Activated naive CD8-positive, alpha-beta T cell treated with anti-CD3 and anti-CD28 coated beads, Interleukin-2, amount 10 ng/mL, durations not matched to agents 7 days and 5 days (primary cell): ENCODE measurements at places on chromosomes 11 and 22. TPM values are rescaled to one million over a fixed set of nuclear protein-coding genes. Genes with fewer than 3 reads are reported as not detected.

DNA sequence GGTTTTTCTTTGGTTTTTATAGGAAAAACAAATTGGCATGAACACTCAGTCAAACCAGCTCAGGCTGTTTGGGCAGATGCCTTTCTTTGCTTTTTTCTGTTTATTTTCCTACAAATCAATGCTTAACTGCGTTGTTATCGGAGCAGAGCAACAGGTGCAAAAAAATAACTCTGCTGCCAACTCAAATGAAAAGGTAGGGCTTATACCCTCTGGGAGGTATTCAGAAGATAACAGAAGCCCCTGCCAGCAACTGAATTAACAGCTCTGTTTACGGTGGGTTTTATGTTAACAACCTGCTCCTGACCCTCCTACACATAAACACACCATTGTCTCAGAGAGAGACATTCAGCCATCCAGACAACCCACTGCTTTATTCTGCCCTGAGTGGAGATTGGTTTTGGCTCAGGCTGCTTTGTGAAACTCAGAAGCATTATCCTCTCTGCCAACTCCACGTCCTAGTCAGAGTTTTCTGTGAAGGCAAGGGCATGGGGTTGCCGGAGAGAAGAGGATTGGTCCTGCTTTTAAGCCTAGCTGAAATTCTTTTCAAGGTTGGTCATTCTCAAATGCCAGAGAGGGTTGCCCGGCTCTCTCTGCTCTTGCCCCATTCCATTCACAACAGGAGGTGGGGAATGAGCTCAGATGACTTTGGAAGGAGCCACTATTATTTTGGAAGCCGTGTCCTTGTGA lies 11.4 kb downstream of the EHF start:
- peaks cover 19% of the 10 kb centered on the region for H3K4me1 ChIP-seq
- H3K27me3 ChIP-seq = peaks cover 19% of the 10 kb centered on the region
- no peak overlapping the region for H3K4me3 ChIP-seq
- no peak for DNase-seq
- H3K36me3 ChIP-seq = peaks cover 2% of the 10 kb centered on the region

DNA sequence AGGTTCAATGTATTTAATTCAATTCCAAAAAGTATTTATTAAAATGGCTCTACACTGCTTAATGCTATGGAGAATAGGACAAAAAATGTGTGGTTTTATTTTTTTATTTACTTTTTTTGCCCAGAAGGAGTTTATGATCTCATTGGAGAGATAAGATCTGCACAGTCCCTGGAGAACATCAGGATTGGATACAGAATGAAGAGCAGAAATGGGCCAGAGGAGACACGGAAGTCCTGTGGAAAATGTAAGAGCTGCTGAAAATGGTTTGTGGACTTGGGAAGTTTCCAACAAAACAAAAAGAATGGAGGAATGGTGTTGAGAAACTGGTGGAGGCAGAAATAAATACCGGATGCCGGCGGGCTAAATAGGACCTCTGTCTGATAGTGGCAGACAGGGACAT lies 554.6 kb downstream of the OPCML start:
- H3K4me1 ChIP-seq = no peaks in the 10 kb centered on the region
- no peak overlapping the region for H3K27ac ChIP-seq
- no peaks in the 10 kb centered on the region for H3K27me3 ChIP-seq
- H3K4me3 ChIP-seq = no peak overlapping the region

- no peaks in the 10 kb centered on the region for H3K4me1 ChIP-seq
- no peaks in the 10 kb centered on the region for H3K36me3 ChIP-seq
- peaks cover 31% of the 10 kb centered on the region for H3K27me3 ChIP-seq
- H3K4me3 ChIP-seq = no peak overlapping the region
- H3K27ac ChIP-seq = no peak overlapping the region
Observed at GRCh38 chr11:128956401-128957201, 13.9 kb upstream of the TP53AIP1 start.

GRCh38 chr22:36027935-36028645 lies 534 bp downstream of the RBFOX2 start:
- H3K4me3 ChIP-seq = peak overlapping the region; percentile 82
- H3K4me1 ChIP-seq = peaks cover 19% of the 10 kb centered on the region
- DNase-seq = peak; percentile 29
- H3K36me3 ChIP-seq = no peaks in the 10 kb centered on the region
- no peak overlapping the region for H3K27ac ChIP-seq
- peaks cover 43% of the 10 kb centered on the region for H3K27me3 ChIP-seq

DNA sequence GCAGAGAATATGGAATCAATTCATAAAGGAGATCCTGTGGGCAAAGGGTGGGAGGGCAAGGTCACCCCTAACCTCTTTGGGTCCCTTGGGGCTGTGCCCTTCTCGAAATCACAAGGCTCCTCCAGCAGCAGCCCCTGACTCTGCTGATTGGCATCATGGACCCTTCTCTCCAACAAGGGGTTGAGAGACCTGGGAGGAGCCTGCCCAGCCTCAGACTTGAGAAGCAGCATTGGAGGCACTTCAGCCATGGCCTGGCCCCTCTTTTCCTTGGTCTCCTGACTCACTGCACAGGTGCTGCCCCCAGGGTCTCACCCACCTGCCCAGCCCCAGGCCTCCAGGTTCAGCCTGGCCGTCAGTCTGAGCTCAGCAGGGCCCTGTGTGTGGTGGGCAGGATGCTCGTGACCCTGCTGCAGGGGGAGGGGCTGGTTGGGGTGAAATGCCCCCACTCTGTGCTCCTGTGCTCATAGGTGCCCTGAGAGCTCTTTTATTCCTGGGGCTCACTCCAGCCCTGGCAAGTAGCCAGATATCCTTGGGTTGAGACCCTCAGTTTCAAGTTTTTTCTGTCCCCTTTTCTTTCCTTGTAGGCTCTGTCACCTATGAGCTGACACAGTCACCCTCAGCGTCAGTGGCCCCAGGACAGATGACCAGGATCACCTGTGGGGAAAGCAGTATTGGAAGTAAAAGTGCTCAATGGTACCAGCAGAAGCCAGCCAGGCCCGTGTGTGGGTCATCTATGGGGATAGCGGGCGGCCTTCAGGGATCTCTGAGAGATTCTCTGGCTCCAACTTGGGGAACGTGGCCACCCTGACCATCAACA lies 110.8 kb downstream of the GGTLC2 start:
- H3K4me3 ChIP-seq = no peak overlapping the region
- peaks cover 13% of the 10 kb centered on the region for H3K4me1 ChIP-seq
- DNase-seq = no peak
- peaks cover 8% of the 10 kb centered on the region for H3K27me3 ChIP-seq

The GRIA4 gene
- not detected for total RNA-seq

The CYP2R1 gene
- total RNA-seq = 18.0 TPM

The NRXN2 gene
- not detected for total RNA-seq

GRCh38 chr11:93608364-93608763 lies 53.1 kb upstream of the CEP295 start:
- no peak overlapping the region for H3K27ac ChIP-seq
- H3K4me1 ChIP-seq = no peaks in the 10 kb centered on the region
- no peak overlapping the region for H3K4me3 ChIP-seq
- no peak for DNase-seq
- H3K27me3 ChIP-seq = peaks cover 2% of the 10 kb centered on the region
- H3K36me3 ChIP-seq = no peaks in the 10 kb centered on the region

DNA sequence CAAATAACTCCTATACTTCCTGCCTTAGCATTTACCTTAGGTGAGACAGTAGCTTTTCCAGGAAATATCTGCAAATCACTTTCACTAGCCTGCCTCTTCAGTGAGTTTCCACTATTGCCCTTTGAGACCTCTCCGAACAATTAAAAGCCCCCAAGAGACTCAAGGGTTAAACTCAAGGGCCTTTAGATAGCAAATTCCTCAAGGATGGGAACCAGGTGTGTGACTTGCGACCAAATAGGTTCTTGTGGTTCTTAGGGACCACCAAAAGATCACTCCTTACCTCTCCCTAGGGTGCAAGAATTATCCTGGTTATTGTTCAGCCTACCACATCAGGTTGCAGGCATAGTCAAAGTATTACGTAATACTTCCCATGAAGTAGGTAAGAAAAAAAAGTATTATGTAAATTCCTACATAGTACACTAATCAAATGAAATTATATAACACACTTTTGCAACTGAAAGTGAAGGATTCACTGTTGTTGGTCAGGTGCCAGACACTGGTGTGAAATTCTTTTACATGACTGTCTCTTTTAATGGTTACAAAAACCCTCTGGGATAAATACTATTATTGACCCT lies 1.4 kb upstream of the RDX start:
- H3K4me1 ChIP-seq = peaks cover 27% of the 10 kb centered on the region
- peak overlapping the region; percentile 64 for H3K4me3 ChIP-seq
- no peaks in the 10 kb centered on the region for H3K27me3 ChIP-seq
- H3K27ac ChIP-seq = no peak overlapping the region
- H3K36me3 ChIP-seq = no peaks in the 10 kb centered on the region
- no peak for DNase-seq

The GRAMD1B gene
- 36.2 TPM for total RNA-seq

GRCh38 chr22:17410576-17410975 lies 41.3 kb downstream of the CECR2 start:
- peaks cover 5% of the 10 kb centered on the region for H3K27me3 ChIP-seq
- H3K36me3 ChIP-seq = no peaks in the 10 kb centered on the region
- no peak overlapping the region for H3K27ac ChIP-seq
- H3K4me1 ChIP-seq = no peaks in the 10 kb centered on the region

- no peaks in the 10 kb centered on the region for H3K27me3 ChIP-seq
- DNase-seq = no peak
- H3K4me3 ChIP-seq = no peak overlapping the region
- H3K27ac ChIP-seq = no peak overlapping the region
Observed at GRCh38 chr11:62409831-62410230, 9.0 kb upstream of the SCGB1A1 start.

DNA sequence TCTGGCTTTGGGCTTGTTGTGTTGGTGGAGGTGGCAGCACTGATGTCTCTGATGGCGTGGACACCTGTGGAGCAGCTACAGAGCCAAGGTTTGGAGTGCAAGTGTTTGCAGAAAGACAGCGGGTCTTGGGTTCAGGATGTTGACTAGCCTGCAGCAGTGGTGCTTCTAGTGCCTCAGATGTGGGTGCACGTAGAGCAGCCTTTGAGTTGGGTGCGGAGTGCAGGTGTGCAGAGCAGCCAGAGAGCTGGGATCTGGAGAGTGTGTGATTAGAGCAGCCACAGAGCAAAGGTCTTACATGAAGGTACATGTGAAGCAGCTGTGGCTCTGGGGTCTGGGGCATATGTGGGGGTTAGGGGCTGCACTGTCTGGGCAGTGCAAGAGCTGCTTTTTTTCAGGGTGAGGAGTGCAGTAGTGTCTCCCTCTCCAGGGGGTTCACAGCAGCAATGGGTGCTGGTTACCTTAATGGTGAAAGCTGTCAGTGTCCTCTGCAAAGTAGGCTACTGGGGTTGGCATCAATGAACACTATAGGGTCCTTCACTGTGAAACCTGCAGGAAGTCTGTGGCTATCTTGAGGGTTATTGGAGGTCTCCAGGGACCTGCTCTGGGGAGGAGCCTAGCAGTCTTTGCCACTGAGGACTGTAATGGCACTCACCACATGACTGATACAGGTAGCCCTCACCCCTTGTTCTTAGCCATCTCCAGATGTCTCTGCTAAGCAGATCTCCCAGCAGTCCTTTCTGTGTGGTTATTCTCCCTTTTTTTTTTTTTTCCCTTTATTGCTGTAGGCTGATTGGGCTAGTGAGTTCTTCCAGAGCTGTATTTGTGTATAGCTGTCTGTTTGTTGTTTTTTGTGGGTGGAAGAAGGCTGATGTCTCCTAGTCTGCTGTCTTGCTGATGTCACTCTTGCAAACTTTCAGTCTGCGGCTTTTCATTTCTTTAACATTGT lies 14.3 kb downstream of the BIRC2 start:
- peak overlapping the region; percentile 80 for H3K27ac ChIP-seq
- no peaks in the 10 kb centered on the region for H3K27me3 ChIP-seq
- H3K4me3 ChIP-seq = peak overlapping the region; percentile 60
- peaks cover 61% of the 10 kb centered on the region for H3K36me3 ChIP-seq
- DNase-seq = peak; percentile 53
- H3K4me1 ChIP-seq = peaks cover 30% of the 10 kb centered on the region

DNA sequence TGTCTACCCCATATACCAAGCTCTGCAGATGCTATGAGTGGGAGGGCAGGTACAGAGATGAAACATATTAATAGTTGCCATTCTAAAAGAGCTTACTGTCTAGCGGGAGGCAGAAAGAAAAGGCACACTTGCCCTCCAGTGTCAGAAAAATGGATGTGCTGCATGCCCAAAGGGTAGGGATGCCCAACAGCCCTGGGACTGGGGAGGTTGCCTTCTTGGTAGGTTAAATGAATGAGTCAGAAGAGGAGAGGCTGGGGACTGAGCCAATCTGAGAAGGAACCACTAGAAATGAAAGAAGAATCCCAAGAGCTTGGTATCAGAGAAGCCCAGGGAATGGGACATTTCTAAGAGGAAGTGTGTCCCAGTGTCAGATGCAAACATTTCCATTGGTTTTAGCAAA lies 1.2 kb downstream of the BIRC3 start:
- H3K27me3 ChIP-seq = no peaks in the 10 kb centered on the region
- peaks cover 11% of the 10 kb centered on the region for H3K36me3 ChIP-seq
- no peak for DNase-seq

- H3K27ac ChIP-seq = no peak overlapping the region
- H3K36me3 ChIP-seq = peaks cover 24% of the 10 kb centered on the region
- no peaks in the 10 kb centered on the region for H3K27me3 ChIP-seq
- DNase-seq = no peak
Observed at GRCh38 chr11:48031602-48032001, 51.2 kb downstream of the PTPRJ start.

The PDGFB gene
- 7.2 TPM for total RNA-seq

- no peak for DNase-seq
- H3K4me3 ChIP-seq = no peak overlapping the region
- peaks cover 35% of the 10 kb centered on the region for H3K4me1 ChIP-seq
- peak overlapping the region; percentile 38 for H3K27ac ChIP-seq
Observed at GRCh38 chr11:61416941-61417340, 12.8 kb downstream of the CPSF7 start.
